T-cell (primary cell): ENCODE measurements at places on chromosomes 3 and 15.

DNA sequence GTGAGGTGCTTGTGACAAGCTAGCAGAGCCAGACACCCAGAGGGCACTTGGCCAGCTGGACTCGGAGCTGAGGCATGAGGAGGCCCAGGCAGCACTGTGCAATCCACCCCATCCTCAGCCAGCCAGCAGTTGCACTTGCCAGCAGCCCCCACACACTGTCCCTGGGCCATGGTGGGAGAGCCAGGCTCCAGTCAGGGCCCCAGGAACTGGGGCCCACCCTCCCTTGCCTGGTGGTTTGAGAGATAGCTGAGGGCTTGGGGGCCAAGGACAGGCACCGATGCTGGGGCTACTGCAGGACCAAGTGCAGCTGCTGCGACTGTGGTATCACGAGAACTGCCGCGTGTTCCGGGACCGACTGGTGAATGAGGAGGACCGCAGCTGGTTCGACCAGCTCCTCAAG, 63.5 kb downstream of the DNAH1 start:
- no peak for DNase-seq

GRCh38 chr15:99447497-99448371, 118.0 kb upstream of the MEF2A start:
- no peak for DNase-seq

DNA sequence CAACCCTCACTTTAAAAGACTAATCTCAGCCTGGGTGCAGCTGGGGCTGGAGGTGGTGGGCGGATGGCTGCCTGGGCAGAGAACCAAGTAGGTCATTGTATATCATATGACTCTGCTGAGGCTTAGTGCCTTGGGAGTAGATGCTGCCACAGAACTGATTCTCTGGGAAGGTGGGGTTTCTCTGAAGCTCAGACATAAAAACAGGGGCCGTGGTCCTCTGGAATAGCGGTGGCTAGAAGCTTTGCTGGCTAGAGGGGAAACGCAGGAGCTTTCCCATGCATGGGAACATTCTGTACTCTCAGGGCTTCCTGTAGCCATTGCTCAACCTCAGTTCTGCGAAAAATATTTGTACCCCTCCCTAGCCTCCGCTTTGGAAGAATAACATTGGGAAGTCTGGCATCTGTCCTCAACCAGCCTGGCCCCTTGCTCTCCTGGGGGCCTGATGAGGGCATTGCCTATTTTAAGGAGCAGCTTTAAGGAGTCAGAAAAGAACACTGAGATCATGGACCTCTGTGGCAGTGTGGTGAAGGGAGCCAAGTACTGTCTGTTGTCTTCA, 14.7 kb downstream of the TIMP4 start:
- no peak for DNase-seq

- no peak for DNase-seq
Observed at GRCh38 chr15:68192804-68193486, 12.2 kb downstream of the CALML4 start.

GRCh38 chr15:57090496-57090859, 172.0 kb downstream of the TCF12 start:
- no peak for DNase-seq

- no peak for DNase-seq
Observed at GRCh38 chr3:6204891-6205290, 656.0 kb upstream of the GRM7 start.

GRCh38 chr3:172749230-172749965, 1.1 kb upstream of the ECT2 start:
- DNase-seq: no peak

GRCh38 chr15:58336161-58336560, 95.6 kb upstream of the LIPC start:
- DNase-seq: no peak

DNA sequence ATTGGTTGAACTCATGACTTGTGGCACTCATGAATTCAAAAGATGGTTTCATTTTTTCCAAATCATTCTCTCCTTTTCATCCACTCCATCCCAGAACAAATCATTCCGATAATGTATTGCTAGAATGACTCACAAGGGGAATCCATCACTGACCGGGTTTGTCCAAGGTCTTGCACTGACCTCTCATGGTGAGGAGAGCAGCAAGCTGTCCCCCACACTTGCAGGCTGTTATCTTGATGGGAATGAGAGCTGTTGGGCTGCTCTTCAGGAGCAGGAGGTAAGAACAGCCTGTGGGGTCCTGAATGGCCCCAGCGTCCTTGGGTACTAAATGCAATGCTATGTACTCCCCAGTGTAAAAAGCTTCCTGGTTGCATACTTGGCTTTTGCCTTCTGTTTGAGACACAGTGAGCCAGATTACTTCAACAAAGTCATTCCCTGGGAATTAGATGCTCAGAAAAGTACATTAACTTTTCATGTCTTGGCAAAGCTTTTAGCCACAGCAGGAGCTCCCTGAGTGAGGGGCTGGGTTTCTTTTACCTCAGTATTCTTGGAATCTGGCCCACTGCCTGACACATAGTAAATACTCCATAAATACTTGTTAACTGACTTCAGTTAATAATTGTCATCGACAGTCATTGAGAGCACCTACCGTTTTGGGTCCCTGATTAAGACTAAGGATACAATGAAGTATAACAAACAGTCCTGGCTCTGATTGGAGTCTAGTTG, 24.1 kb downstream of the CCNL1 start:
- no peak for DNase-seq

GRCh38 chr3:145094355-145094941, 1066.5 kb downstream of the PLOD2 start:
- no peak for DNase-seq

DNA sequence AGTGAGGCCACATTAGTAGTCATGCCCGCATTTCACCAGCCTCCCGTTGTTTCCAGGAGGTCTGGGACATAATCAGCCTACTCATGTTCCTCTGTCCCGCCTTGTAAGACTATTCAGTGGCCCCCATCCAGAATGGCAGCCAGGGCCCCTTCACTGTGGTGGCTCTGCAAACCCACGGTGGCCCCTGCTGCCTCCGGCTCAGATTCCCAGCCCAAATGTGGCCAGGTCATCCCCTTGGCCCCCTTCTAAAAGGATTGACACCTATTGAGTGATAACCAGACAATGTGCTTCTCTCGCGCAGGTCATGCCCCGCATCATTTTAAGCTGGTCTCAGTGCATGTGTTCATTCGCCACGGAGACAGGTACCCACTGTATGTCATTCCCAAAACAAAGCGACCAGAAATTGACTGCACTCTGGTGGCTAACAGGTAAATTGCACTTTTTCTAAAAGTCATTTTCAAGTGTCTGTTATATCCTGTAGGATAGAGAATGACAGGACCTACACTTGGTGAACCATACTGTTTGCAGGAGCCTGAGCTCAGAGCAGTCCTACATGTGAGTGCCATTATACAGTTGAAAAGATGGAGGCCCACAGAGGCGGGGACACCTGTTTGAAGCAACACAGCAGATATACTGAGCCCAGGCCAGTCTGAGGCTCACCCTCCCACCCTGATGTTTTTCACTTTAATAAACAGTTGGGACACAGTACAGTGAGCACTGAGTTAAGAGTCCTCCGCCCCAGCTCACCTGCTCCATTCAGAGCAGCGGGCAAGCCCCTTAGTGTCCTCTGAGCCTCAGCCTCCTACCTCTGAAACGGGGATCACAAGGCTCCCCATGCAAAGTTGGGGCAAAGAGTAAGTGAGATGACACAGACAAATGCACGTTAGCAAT, 47.7 kb downstream of the PXYLP1 start:
- no peak for DNase-seq

DNA sequence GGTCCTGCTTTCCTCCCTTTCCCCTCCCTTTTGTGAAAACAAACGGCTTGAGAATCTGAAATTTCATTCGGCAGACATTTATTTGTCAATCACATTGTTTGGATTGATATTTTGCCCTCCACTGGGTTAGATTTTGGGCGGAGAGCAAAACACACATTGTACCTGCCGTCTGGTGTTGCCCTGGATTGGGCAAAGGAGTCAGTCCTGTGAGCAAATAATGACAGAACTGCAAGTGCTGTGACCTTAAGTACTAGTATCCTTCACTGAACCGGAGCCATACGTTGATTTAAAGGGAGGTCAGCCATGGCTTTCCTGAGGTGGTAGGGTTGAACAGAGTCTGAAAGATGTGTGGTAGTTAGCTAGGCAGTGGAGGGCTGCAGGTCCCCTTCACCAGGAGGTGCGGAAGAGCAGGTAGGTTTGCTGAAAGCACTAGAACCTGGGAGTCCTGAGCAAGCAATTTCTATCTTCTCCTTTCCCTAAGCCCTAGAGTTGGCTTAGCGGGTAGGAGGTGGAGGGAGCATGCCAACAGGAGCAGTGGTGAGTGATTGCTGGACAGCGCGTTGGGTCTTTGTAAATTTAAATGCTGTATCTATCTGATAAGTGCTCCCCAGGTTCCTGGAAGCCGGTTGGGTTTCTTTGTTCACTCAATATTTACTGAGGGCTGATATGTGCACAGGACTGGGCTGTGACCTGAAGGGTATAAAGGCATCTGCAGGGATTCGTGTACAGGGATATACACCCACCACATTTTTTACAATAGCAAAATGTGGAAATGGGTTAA, 2.0 kb downstream of the PDIA5 start:
- no peak for DNase-seq

DNA sequence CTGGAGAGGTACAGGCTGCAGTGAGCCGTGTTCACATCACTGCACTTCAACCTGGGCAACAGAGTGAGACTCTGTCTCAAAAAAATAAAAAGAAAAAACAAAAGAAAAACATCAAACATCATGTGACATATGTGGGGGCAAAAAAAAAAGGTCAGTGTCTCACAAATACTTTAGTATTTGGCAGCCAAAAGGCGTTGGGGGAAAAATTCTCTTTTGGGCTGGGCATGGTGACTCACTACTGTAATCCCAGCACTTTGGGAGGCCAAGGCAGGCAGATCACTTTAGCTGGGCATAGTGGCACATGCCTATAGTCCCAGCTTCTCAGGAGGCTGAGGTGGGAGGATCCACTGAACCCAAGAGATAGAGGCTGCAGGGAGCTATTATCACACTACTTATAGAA, 47.6 kb downstream of the TMCC1 start:
- DNase-seq: no peak

DNA sequence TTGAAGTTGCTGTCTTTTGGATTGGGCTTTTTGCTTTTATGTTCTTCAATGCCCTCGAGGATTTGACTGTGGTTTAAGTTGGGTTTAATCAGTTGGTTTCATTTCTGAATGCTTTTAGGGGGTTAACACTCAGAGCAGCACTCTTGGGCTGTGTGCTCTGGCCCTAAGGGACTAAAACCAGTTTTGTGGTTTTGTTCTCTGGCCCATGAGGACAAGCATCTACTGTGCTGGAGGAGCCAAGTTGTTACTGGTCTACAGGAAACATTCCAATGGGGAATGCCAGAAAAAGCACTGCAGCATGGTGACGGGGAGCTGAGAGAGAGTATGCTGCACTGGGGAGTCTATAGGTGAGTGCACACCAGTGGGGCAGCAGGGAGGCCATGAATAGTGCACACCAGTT, 596.9 kb downstream of the ZBBX start:
- no peak for DNase-seq

GRCh38 chr15:39756806-39757522, 25.7 kb downstream of the FSIP1 start:
- DNase-seq: no peak

DNA sequence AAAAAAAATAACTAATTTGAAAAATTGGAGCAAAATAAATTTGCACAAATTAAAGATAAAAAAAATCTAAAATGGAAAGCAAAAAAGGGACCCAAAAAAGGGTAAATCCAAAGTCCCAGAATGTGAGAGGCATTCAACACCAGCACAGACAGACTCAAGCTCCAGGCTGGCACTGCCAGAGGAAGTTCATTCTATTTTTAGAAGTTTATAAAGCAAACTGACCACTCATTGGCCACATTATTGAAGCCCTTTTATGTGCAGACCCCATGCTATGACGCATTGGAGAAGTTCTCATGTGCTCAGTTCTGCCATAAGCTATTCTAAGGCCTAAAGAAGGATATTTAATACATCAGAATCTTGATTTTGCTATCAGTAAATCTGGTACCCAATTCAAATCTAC, 17.6 kb upstream of the BOC start:
- DNase-seq: no peak

- DNase-seq: no peak
Observed at GRCh38 chr3:151330899-151331298, 1.6 kb upstream of the P2RY13 start.

GRCh38 chr3:187568171-187568570, 102.0 kb downstream of the SST start:
- no peak for DNase-seq
